ENCODE measurements at places on chromosomes 12 and 14.

DNA sequence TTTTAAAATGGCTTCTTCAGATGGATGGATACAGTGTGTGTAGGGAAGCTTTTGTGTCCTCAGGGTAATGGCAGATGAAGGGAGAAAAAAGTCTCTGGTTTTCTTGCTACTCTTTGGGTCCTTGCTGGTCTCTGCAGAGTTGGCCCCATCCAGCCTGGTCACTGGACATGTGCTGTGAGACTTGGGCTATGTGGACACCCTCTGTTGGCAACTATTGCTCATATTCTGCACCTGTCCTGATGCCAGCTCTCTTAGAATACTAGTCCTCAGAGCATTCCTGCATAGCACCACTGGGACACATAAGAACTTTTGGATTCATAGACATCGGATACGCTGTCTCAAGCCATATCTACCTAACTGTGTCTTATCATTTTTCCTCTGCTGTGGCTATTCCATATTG, 20.0 kb downstream of the NAV3 start:
- DNase-seq = no peak

DNA sequence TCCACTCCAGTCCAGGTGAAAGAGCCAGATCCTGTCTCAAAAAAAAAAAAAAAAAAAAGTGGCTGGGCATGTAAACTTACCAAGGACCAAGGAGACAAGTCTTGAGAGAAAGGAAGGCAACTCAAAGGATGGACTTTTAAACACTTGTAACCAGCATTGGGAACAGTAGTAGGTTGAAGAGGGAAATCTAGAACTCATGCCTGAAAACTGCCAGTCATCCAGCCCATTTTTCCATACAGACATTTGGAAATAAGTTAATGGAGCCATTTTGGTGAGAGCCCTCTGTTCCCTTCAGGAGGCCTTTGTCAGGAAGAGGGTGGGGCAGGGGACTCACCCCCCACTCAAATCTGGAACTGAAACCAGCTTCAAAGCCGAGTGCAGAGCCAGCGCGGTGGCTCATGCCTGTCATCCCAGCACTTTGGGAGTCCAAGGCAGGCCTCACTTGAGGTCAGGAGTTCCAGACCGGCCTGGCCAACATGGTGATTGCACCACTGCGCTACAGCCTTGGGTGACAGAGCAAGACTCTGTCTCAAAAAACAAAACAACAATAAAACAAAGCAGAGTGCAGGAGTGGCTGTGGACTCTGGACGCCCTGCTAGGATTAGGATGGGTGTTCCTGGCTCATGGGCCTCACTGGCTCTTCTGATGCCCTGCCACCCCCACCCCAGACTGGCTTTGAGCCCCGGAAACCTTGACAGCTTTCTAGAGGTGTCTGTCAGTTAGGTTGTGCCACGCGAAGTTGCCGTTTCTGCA, 1.6 kb upstream of the MLXIP start:
- no peak for DNase-seq

GRCh38 chr12:112307317-112308011, 74.8 kb downstream of the HECTD4 start:
- DNase-seq = no peak

GRCh38 chr12:4992871-4993270, 50.8 kb upstream of the KCNA5 start:
- no peak for DNase-seq

All from T-helper 1 cell (primary cell).